HCEC 1CT (cell line): ENCODE measurements at places on chromosomes 12 and 14.

GRCh38 chr14:39212034-39212433 is 21.7 kb upstream of the MIA2 start:
- DNase-seq = peak; percentile 6

- DNase-seq = no peak
Measured at GRCh38 chr14:102424520-102424919, 61.8 kb downstream of the TECPR2 start.

DNA sequence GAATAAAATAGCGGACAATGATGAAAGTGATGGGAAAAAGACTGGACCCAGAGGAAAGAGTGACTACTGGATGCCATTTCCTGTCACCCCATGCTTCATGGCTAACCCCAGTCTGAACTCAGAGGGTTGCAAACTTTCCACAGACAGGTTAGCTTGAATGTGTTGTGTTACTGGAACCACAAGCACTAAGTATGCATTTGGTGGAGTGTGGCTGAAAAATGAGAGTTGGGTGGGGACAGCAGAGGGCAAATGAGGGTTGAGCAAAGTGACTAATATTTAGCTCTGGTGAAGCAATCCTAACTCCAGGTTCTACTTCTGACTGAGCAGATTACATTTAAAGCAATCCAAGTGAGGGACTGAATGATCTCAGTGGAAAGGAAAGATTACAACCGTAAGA is 1.6 kb downstream of the SLC16A7 start:
- DNase-seq = peak; percentile 97

DNA sequence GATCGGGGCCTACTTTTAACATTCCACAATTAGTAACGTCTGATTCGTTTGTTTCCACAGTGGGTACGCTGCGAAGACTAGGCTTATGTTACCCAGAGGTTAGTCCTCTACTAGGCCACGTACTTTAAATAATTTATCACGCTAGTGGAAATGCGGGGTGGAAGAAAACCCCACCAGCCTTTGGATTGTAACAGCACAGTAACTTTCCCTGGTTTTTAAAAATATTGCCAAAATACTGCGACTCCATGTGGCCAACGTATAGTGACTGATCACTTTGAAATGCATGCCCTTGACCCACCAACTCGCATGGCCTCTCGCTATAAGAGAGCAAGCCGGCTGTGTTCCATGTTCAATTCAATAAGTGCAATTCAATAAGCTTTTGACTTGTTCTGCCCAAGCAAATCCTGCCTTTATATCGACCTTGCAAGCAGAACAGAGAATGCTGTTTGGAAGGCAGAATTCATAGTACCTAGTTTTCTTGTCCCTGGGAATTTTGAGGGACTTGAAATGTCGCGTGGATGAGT is 882 bp upstream of the GTF2A1 start:
- no peak for DNase-seq

DNA sequence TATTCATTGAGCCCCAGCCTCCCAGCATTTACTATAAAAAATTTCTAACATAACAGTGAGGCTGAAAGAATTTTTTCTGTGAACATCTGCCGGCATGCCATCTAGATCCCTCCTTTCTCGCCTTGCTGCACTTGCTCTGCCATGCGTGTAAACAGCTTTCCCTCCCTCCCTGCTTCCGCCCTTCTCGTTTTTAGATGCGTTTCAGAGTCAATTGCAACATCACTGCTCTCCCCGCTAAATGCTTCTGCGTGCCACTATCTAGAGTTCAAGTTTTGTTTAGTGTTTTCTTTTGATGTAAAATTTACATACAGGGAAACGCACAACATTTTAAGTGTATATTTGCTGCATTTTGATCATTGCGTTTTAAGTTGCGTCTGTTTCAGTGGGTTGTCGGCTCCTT is 83.6 kb downstream of the CCDC92 start:
- DNase-seq = no peak

DNA sequence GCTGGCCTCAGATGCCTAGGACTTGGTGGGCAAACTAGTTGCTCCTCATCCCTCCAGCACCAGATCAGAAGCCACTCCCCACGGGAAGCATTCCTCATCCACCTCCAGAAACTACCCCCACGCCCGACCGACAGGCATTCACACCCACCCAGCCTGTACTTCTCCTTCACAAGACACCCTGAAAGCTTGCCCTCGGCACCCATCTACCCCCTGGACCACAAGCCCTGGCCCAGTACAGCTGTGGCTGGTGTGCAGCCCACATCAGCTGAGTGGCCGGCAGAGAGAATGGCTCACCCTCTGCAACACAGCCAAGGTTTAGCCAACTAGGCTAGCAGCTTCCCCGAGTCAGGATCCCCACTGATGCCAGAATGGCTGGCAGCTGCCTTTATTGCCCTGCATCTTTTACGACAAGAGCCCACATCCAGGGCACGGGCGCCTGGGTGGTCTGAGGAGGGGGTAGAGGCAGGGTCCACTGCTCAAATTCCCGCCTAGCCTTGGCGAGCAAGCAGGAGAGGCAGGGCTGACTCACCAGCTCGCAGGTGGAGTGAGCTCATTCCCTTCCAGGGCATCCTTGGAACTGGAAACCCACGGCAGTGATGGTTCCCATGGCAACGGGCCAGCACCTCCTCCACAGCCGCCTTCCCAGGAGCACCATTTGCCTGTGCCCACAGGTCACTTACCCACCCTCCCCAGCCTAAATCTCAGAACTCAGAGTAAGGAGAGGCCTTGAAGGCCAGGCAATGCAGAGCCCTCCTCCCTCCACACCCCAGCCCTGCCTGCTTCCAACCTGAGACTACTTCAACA is 17.1 kb downstream of the ACTN1 start:
- peak; percentile 42 for DNase-seq

DNA sequence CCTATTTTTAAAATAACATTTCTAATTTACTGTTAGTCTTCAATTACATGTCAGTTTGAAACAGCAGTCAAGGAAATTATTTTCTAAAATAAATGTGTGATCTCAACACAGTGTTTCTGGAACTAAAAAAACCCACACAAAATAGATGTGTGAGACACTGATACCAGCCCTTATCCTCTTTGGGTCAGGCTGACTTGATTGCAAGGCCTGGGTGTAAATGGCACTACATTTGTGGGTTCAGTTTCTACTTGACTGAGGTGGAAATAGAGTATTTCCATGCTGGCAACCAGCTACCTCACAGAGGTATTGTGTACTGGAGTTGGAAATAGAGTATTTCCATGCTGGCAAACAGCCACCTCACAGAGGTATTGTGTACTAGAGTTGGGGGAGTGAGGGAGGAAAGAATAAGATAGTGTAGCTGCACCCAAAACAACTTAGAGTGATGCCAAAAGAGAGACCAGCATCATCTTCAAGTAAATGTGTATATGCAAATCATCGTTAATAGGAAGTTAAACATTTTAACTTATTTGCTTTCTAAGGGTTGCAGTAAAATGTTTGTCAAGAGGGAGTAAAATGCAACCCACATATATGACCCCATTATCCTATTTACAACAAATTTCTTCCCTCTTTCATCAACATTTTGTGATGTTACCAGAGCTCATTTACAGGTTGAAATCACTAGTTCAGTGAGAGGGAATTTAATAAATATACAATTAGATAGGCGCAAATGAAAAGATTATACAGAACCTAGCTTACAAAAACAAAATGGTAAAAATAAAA is 10.7 kb upstream of the LYZ start:
- no peak for DNase-seq

DNA sequence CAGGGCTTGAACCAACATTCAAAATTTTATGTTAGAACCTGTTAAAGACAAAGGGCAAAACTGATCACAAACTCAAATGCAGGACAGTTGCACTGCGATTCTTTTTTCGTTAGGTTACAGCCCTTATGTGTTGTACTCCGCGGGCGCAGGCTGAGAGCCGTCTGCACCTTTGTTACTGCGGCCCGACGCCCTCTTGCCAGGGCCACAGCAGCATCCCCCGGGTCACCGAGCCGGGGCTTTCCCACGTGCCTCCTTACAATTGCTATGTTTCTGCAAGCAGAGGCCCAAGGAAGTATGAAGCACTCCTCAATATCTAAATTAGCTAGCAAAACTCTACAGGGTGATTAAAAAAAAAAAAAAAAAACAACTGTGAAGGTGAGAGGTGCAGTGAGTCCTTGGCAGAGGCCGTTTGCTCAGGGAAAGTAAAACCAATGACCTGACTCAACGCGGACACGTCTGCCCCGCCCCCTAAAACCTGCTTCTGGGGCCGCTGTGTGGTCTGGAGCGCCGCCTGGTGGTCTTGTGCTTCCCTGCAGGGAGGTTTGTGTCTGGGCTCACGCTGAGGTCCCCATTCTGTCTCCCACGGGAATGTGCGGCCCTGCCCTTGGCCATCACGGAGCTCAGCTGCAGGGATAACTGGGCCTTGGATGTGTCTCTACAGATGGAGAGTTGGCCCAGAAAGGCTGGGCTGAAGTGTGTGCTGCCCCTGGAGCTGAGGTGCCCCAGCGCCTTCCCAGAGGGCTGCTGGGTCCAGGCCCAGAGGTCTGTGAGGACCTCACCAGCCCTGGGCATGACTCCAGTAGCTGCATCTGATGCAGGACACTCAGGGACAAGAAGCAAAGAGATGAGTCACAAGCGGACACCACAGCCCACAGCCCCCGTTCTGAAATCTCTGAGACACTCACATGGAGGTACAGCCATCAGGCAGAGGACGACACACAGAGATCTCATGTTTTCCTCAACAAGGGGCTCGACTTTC is 418.5 kb downstream of the TMEM121 start:
- DNase-seq = no peak

GRCh38 chr12:104656921-104657320 is 200.2 kb downstream of the CHST11 start:
- DNase-seq = no peak

- no peak for DNase-seq
Measured at GRCh38 chr12:116759783-116760621, 21.9 kb downstream of the RNFT2 start.

GRCh38 chr14:69008421-69008884 is 29.4 kb upstream of the ACTN1 start:
- DNase-seq = no peak

- no peak for DNase-seq
Measured at GRCh38 chr12:1795221-1795784, 25.1 kb upstream of the LRTM2 start.

DNA sequence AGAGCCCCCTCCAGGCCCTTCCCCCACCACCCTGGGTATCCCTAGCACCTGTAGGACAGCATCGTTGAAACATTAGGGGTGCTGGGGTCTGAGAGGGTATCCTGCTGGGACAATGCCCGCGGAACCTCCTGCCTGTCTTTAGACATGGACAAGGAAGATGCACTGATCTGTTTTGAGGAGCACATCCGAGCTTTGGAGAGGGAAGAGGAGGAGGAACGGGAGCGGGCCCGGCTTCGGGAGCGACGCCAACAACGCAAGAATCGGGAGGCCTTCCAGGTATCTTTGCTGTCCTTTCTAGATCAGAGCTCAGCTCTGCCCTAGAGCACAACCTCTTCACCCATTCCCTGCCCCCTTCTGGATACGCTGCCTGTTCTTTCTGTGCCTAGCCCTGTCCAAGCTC is 13.2 kb downstream of the PRPF40B start:
- DNase-seq = no peak

GRCh38 chr12:72330784-72331183 is 58.6 kb downstream of the TRHDE start:
- DNase-seq = no peak

GRCh38 chr14:56592746-56593544 is 13.3 kb downstream of the TMEM260 start:
- DNase-seq = no peak

GRCh38 chr12:109464642-109465351 is 12.3 kb downstream of the KCTD10 start:
- no peak for DNase-seq

DNA sequence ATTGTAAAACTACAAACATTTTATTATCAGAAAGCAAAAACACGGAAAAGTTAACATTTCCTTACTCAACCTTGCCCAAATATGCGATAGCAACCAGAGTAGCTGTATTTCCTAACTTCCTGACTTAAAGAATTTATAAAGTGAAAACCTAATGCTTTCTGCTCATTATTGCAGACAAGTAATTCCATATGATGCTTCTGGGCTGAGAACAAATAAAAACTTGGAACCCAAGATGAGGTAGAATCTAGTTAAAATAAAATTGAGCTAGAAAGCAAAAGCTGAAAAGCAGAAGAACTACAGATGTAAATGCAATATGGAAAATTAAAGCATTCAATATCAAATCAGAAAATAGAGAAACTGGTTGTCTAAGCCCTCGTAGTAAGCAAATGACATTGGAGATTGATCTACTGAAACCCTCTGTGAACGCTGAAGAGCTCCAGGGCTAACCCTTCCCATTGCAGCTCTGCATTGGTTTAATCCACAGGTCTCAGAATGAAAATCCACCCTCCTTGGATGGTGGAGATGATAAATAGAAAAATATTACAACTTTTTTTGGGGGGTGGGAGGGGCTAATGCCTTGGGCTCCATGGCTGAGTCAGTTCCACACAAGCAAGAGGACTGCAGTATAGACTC is 40.7 kb downstream of the CORO1C start:
- peak; percentile 63 for DNase-seq
